ENCODE measurements at places on chromosomes 4 and X. TPM values are rescaled to one million over a fixed set of nuclear protein-coding genes. Genes with fewer than 3 reads are reported as not detected.

- no peaks in the 10 kb centered on the region for H3K27me3 ChIP-seq
- no peak overlapping the region for H3K27ac ChIP-seq
- no peak overlapping the region for H3K4me3 ChIP-seq
These were observed 10.2 kb upstream of the CLDN24 start for GRCh38 chr4:183332447-183332846.

NSUN7 gene
- total RNA-seq: 0.33 TPM

NPNT gene
- 2.5 TPM for total RNA-seq

DNA sequence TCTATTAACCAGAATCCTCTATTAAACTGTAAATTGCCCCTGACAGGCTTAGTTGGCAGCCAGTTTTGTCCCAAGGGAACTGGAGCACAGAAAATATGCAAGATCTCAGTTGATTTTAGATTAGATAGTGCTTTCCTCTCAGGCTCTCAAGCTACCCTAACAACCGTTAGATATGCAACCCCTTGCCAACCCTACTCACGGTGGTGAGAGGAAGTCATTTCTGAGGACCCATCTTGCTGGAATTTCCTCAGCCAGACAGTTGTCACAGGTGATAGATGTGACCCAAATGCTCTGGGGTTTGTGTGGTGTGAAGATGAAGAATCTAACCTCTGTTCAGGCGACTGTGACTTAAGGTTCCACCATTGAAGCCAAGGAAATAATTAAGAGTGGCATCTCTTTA is 447.1 kb downstream of the MID1IP1 start:
- no peak for DNase-seq
- no peaks in the 10 kb centered on the region for H3K36me3 ChIP-seq
- H3K27me3 ChIP-seq: no peaks in the 10 kb centered on the region
- no peak overlapping the region for H3K4me3 ChIP-seq

GRCh38 chr4:47010347-47010911 is 17.0 kb upstream of the GABRA4 start:
- H3K4me1 ChIP-seq: peaks cover 14% of the 10 kb centered on the region
- no peak overlapping the region for H3K4me3 ChIP-seq
- no peak for DNase-seq
- no peaks in the 10 kb centered on the region for H3K27me3 ChIP-seq
